CD4-positive, alpha-beta T cell treated with Interleukin-12 subunit alpha and Interleukin-12 subunit beta, for 1 hour (primary cell): ENCODE measurements at places on chromosomes 6 and 20.
A peak's percentile ranks its signal among the peaks of the same experiment; 100 is the strongest.

DNA sequence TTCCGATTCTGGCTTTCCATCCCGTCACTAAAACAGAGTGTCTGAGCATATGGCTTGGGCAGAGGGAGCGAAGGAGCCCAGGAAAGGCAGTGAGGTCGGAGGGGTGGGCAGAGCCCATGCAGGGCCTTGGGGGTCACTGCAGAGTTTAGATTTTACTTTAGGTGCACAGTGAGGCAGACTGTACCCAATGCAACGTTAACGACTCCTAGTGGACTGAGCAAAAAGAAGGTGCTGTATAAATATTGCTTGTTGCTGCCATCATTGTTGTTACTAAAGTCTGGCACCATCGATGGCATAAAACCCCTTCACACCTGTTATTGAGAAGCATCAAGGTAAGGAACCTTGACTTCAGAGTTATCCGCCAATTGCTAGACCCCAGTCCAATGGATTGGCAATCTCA is 119.0 kb downstream of the EYA2 start:
- DNase-seq = no peak

DNA sequence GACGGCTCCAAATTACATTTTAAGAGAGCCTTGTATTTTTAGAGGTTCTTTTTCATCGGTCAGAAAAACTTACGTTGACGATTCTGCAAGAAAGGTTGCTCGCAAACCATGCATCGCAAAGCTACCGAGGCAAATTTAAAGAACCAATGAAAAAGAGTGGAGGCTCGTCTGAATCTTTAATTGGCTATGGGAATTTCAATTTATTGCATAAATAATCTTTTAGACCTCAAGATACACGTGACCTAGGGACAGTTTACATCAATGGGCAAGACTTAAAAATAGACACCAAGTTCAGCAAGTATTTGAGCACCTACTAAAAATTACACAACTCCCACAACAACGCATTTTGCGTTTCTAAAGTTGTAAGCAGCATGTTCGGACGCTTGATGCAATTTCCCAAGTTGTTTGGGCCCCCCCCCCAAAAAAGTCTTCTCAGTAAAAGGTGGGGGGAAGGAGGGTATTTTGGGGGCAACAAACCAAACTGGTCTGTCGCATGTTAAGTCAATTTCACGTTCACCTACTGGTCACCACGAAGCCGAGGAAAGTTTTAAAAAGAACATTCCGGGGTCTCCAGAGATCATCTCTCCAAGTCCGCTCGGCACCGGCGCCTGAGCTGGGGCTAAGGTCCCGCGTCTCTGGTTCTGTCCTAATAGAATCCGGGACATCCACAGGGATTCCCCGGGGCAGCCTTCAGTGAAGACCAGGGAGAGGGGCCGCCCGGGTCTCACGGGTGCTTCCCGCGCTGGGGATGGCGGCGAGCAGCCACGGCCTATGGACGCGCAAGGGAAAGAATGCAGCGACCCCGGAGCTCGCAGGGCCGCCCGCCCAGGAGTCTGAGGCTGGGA is 851 bp downstream of the SNX5 start:
- peak; percentile 43 for DNase-seq

DNA sequence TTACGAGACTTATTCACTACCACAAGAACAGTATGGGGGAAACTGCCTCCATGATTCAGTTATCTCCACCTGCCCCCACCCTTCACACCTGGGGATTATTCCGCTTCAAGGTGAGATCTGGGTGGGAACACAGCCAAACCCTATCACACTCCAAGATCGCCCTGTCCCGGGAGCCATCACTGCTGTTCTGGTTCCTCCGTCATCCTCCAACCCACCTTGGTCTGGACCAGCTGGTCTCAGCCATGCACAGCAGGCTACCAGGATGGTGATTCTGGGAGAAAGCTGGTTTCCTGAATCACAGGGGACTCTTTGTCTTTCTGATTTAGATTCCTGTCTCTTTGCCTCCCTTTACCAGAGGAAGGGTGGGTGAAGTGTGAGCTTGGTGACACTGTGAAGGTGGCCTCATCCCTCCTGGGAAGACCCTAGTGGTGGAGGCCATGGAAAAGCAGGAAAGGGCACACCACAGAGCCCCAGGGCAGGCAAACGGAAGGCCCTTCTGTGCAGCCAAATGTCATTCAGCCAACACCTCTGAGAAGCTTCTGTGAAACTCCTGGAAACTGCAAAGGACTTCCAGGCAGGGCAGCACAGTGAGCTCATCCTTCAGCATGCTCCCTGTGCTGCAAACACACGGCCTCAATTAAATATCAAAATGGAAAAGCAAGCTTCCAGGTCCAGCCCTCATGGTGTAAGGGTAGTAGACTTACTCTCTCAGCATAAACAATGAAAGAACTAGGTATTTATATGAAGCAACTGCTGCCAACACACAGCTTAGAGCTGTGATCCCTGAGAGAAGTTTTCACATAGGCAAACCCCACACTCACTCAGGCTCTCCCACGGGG is 169.8 kb downstream of the ANKRD60 start:
- no peak for DNase-seq

DNA sequence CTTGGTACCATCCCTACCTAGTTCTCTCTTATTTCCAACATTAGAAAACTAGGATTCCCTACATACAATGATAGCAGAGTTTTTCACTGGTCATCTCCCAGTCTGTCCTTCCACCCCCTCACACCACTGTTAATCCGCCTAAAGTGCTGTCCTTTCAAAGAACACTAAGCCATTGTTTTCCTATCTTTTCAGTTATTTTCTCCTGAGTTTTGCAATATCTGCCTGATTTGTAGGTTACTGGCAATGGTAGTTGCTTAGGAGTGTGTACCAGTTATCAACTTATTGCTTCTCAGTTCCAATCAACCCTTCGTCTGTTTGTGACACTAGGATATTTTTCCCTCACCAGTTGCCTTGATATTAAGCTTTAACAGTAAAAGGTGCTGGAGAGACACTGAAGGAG is 135.0 kb downstream of the EPM2A start:
- no peak for DNase-seq

DNA sequence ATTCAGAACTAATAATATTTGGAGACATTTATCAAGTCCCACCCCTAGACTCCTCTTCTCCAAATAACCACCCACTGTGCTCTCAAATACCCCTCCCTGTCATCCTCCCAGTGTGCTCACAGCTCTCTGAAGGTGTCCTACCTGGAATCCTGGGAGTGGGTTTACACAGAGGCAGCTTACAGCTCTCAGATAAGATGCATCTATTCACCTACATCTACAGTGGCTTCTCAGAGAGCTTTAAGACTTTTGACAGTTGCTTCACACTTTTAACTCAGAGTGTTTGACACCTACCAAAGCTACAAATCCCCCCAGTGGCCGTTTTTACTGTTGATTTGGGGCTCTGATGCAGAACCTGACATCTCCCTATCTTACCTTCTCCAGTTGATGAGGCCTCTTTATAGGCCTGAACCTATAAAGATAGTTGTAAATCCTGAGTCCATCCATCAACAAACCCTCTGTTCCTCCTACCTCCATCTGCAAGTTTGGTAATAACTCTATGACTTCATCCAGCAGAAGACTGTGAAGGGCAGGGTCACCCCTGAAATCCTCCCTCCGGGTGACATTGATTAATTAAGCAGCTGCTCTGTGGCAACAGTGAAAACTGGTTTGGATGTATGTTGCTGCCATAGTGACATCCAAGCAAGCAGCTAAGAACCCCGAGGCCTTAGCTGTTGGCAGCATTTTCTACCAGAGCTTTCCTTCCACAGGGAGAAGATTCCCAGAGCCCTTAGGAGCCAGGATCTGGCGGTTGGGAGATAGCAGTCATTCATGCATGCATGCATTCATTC is 226.1 kb upstream of the RREB1 start:
- DNase-seq = no peak

DNA sequence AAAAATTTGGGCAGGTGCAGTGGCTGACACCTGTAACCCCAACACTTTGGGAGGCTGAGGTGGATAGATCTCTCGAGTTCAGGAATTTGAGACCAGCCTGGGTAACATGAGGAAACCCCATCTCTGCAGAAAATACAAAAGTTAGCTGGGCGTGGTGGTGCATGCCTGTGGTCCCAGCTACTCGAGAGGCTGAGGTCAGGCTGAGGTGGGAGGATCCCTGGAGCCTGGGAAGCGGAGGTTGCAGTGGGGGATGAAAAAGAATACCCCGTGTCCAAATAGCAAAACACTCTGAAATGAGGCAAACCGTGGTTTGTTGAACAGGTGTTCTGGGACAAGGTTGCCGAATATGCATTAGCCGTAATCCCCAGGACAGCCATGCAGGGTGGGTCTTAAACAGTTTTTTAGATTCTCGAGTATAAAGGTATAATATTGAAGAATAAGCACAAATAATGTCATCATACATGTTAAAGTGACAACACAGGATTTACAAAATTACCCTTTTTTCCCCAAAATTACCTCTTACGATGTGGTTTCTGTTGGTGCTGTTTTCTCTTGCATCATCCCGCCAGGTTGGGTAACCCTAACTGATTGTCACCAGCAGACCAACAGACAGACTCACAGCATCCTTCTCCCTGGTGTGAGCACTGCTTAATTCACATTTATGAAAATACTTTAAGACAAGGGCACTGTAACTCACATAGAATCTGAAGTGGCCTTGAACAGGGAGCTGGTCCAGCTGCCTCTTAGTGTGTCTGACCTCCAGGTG is 9.1 kb downstream of the DNAJC5 start:
- DNase-seq = no peak

DNA sequence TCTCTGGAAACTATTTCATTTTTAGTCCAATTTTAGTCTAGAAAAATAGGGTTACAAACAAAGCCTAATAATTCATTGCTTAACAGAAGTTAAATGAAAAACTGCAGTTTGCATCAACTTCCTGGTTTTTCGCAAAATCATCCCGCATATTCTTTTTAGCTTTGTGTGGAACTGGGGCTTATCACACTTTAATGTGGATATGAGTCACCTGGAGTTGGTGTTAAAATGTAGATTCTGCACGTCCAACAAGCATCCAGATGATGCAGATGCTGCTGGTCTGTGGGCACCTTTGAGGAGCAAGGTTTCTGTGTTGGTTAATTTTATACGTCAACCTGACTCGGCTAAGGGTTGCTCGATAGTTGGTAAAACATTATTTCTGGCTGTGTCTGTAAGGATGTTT is 126.1 kb downstream of the PLCB4 start:
- no peak for DNase-seq

DNA sequence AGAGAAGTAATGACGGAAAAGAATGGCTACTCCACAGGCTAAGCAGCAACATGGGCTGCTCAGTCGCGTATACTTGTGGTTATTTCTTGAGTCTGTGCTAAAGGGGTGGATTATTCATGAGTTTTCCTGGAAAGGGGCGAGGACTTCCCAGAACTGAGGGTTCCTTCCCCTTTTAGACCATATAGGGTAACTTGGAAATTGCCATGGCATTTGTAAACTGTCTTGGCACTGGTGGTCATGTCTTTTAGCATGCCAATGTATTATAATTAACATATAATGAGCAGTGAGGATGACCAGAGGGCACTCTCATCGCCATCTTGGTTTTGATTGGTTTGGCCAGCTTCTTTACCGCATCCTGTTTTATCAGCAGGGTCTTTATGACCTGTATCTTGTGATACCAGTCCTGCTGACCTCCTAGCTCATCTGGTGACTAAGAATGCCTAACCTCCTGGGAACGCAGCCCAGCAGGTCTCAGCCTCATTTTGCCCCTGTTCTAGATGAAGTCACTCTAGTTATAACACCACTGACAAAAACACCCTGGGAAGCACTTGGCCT is 11.4 kb downstream of the LBP start:
- no peak for DNase-seq

DNA sequence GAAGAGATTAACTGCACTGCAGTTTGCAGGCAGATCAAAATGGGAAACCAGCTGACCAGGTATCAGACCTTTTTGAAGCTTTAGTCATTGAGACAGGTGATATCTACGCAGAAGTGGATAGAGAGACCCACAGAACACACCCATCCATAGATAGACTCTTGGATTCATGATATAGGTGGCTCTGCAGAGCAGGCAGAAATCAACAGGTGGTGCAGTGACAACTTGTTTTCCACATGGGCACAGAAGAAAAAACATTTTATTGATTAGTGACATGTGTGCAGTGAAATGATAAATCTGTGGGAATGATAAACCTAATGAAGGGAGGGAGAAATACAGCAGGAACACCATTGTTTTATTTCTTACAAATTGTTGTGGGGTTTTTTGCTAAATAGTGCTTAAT is 45.2 kb downstream of the NUDT3 start:
- no peak for DNase-seq

DNA sequence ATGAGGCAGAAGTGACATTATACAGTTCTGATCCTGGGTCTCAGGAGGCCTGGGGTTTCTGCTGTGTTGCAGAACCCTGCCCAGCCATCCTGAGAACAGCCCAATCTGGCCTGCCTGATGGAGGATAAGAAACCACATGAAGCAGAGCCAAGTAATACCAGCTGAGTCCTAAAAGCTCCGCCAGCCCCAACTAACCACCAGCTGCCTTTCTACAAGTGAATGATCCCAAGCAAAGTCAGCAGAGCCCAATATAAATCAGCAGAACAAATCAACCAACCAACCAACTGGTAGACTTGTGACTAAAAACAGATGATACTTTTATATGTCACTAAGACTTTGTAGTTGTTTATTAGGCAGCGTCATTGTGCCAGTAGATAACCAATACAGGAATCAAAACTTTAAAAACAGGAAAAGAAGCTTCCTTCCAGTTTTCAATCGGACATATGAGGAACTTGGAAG is 52.1 kb downstream of the SNX5 start:
- DNase-seq = no peak

- DNase-seq = no peak
These were observed 82.2 kb downstream of the CHMP4B start for GRCh38 chr20:33893314-33893713.

DNA sequence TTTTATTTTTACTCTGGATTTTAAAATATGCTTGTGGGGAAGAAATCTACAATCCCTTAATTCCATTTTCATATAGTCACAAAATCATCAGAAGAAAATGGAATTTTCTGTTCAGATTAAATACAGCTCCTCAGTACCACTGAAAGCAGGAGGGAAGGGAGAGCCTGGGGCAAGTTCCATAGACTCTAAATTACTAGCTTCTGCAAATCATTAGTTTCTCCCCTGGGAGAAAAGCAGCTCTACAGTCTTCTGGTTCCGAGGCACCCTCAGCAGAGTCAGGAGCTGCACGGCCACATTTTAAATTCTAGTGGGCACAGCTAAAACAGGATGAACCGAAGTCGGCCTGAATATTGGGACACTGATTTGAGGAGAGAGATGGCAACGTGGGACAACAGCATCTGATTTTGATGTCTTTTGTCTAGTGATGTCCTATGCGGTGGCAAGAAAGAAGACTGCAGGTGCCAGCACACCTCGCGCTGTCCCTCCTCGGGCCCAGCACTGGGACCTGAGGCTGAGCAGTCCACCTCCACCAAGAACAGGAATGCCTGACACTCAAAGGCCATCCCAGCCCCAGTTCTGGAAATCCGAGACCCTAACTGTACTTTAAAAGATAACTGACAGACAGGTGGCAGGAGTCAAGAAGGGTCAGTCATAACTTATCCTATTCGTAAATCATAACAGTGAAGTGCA is 90.7 kb downstream of the FOXC1 start:
- DNase-seq = no peak

GRCh38 chr20:6122111-6122872 is 538 bp downstream of the FERMT1 start:
- DNase-seq = no peak

DNA sequence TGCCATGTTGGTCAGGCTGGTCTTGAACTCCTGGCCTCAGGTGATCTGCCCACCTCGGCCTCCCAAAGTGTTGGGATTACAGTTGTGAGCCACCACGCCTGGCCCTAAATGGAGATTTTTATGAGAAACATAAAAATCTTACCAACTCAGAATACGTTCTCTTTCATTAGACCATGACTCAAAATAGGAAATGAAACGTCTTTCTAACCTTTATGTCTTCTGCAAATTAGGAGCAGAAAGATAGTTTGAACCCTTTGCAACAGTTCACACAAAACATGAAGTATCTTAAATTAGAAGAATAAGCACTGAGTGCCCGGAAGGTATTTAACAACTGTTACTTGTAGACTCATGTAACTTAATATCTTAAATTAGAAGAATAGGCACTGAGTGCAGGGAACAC is 48.3 kb downstream of the AHI1 start:
- no peak for DNase-seq
